ENCODE measurements at places on chromosomes 5 and 9.

DNA sequence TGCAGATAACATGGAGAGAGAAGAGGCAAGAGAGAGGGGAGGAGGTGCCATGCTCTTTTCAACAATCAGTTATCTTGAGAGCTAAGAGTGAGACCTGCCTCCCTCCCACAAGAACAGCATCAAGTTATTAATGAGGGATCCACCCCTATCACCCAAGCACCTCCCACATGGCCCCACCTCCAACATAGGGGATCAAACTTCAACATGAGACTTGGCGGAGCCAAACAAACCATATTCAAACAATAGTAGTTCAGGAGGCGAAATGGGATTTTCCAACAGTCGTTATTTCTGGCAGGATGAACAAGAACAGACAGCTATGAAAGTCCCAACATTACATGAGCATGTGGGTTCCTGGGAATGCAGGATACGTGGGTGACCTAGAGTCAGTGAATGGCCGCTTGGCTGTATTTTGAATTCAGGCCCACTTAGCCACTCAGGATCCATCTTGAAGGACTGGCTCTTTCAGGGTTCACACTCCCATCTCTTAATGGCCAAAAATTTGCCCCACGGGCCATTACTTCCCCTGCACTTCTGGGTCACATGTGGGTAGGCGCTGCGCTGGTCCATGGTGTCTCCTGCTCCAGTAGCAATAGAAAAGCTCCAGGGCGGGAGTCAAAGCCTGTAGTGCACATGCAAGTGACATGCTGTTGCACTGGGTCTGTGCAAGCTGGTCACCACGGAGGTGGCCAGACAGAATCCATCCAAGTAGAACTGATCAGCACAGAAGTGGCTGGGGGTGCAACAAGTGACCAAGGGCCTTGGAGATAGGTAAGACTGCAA lies 7.1 kb upstream of the FAF2 start:
- DNase-seq, result no peak

- no peak for DNase-seq
Measured at GRCh38 chr9:123542435-123543225, 186.6 kb downstream of the CRB2 start.

DNA sequence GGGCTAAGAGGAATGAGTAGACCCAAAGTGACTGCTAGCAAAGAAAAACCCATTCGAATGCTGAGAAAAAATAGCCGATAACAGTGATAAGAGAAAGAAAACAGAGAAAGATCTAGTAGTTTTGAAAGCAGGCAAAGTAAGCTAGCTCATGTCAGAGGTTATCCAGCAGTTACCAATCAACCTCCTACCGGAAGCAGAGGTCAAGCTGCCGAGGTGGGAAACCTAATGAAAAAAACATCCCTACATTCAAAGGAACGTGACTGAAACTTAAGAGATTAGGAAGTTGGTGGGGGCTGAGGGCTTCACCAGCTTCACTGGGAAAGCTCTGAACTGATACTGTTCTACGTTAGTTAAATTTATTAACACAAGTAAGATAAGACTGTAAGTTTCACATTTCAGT lies 32.6 kb downstream of the SSBP2 start:
- DNase-seq, result no peak

DNA sequence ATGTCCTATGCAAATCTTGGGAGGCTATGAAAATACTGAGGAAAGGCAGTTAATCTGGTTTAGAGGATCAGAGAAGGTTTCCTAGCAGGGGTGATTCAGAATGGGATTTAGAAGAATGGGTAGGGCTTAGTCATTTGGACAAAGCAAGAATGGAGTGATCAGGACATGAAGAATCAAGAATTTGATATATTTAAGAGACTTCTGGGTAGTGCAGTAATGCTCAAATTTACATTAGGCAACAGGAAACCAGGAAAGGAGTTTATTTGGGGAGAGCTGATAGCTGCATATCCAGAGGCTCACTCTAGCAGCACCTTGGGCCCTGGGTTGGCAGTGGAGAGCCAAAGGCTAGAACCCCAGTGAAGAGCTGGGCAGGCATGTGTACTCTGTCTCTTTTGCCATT lies 78.9 kb upstream of the PAPPA start:
- peak; percentile 77 for DNase-seq

DNA sequence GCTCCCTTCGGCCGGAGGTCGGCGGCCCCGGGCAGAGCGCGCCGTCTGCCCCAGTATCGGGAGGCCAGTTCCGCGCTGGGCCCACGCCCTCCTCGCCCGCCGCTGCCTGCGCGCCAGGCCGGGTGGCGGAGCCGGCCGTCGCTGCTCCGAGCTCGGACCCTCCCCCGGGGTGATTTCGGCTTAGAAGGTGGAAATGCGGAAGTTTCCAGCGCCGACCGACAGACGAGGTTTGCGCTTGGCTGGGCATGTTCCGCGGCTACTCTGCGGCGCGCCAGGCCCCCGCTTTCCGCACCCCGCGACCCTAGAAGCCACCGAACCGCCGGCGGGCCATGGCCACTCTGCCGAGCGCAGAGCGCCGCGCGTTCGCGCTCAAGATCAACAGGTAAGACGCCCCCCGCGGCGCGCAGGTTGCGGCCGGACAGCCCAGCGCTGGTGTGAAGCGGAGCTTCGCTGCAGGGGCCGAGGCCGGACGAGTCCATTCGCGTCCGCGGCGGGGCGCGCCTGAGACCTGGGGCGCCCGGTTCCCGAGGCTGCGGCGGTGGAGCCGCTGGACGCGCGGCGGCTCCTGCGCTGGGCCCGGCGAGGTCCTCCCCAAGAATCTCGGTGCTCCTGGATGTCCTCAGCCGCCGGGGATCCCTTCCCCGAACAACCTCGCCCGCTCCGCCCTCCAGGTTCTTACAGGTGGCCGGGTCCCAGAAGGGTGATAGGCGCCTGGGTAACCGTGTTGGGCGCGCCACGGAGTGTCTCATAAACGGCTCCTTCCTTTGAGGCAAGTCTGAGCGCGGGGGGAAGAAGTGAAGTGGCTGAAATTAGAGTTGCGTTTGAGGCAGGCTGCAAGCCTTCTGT lies at the start of gene DOCK8:
DOCK8 (plus strand) TSS at position 218 of the 846 bp plus-strand sequence; CDS start at position 330, 112 bp downstream.
- no peak for DNase-seq

- peak; percentile 64 for DNase-seq
Measured at GRCh38 chr9:36398745-36399144, 1.3 kb downstream of the RNF38 start.

DNA sequence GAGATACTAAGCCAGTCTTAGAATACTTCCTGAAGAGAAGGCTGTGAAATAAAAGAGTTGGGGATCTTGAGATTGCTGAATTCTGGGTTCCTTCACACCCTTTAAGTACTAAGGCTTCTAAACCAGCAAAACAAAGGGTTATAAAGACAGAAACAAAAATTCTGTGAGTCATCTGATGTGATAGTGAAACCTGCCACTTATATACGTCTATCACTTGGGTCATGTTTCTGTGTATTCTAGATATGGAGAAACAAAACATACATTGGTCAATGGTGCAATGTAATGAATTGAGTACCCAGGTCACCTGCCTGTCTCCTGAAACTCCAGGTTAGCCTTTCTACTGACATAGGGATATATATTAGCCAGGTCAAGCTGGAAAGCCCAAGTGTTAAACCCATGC lies 319.3 kb upstream of the GRAMD2B start:
- DNase-seq, result no peak

GRCh38 chr9:101442318-101442717 lies 6.7 kb upstream of the ALDOB start:
- DNase-seq, result no peak

DNA sequence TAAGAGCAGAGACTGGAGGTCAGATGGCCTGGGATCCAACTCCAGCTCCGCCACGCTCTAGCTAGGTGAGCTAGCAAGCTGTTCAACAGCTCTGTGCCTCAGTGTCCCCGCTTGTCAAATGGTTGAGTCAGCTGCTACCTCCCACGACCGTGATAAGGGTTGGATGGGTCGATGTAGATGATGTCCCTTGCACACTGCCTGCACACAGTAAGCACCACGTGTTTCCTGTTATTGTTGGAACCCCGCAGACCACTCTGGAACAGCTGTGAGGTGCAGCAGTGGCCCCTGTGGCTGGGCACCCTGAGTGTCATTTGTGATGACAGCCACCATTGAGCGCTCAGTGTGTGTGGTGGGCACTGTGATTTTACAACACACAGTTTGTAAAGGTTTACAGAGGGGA lies 54.0 kb upstream of the CTSL start:
- DNase-seq, result no peak

GRCh38 chr9:10678790-10679189 lies 66.0 kb upstream of the PTPRD start:
- DNase-seq, result no peak

DNA sequence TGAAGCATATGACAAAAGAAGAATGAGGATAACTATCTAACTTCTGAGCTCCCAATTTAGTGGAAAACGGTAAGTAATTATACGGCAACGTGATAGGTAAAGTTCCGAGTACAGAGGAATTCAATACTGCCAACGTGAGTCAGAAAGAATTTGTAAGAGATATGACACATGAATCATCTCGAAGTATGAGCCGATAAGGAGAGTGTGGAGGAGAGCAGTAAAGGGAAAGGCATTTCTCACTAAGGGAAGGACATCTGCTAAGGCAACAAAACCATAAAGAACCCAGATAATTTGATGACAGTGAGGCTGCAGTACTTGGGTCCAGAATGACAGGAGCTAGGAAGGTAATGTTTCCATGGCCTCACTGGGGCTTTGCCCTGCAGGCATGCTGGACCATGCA lies 11.0 kb downstream of the MPDZ start:
- peak; percentile 49 for DNase-seq

DNA sequence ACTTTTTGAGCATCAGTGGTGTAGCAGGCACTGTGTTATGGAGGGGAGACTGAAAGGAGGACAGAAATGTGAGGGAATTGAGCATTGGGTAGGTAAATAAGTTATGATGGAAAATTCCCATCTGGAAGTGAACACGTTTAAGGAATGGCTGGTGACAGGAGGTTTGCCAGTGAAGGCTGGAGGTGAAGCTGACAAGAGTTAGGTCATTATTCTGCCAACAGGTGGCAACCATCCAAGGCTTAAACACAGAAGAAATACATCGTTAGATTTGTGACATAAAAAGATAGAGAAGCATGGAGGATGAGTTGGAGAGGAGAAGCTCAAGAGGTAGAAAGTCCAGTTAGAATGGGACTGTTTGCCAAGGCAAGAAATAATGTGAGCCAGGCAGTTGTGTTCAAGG lies 455.3 kb upstream of the SGCD start:
- DNase-seq, result no peak

GRCh38 chr5:61347080-61347479 lies 15.0 kb downstream of the ZSWIM6 start:
- DNase-seq, result peak; percentile 32

DNA sequence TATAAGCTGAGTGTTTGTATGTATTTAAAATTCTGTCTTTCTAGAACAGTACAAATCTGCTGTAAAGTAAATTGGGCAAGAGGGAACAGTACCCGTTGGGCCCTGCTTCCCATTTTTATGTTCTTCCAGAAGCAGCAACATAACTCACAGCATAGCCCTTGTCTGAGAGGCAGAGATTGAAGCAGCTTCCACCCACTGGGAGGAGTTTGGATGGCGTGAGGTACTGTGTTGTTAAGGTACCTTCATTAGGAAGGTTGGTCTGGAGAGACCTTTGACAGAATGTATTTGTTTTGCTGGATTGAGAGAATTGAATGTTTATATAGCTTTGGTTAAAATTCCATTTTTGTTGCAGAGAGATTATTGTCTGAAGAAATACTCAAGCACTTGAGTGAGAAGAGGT lies 24.8 kb downstream of the RAI14 start:
- DNase-seq, result no peak

DNA sequence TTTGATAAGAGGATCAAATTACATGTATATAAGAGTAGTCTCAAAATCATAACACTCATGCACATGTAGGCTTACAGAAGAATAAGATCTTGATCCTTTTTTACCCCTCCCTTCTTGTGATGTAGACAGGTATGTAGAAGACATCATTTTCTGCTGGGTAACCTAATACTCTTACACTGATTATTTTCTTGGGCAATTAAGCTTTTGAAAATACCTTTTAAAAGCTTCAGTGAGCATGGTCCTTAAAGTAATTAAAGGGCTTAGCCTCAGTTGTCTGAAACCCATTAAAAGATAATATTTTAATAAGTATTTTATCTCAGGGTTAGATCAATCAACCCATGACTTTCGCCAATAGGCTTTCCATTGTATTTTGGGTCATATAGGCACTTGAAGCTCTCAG lies 50.6 kb downstream of the ALDH1A1 start:
- no peak for DNase-seq

DNA sequence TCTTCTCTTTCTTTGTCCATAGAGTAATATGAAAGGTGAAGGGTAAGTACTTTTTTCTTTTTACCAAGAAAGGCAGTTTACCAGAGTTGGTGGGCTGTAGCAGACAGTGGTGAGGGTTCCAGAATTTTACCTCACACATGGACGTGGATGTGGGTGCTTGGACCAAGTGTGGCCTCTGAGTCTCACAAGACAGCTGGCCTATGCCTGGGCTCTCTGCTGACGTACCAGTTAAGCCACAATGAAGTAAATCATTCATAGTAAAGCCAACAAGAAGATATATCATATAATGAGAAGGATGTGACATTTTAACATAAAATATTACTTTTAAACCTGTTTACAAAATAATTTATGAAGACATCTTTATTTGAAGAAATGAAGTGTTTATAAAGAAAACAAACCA lies 106.0 kb downstream of the PRKACG start:
- DNase-seq, result no peak

GRCh38 chr5:170504616-170505266 lies 921 bp downstream of the KCNIP1 start:
- no peak for DNase-seq

GRCh38 chr5:39755452-39755851 lies 330.7 kb upstream of the DAB2 start:
- peak; percentile 31 for DNase-seq

DNA sequence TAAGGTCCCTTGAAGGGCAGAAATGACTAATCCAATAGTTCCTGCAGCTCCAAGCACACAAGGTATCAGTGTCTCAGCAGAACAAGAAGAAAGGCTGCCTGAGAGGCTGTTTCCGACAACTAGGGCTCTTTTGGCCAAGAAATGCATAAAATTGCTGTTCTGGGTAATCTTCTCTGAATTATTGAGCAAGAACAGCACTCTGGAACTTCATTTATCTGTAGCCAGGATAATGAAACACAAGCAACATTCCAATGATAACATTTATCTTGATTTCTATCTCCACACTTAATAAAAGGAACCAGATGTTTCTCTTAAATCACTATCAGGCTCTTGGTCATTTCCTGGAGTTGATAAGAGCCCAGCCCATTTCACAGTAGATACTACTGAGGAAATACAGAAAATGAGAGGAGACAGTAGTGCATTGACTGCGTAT lies 17.0 kb upstream of the AUH start:
- DNase-seq, result peak; percentile 15

- DNase-seq, result no peak
Measured at GRCh38 chr5:139710319-139711066, 62.3 kb downstream of the CXXC5 start.

GRCh38 chr5:141845371-141845851 lies 32.8 kb downstream of the PCDH1 start:
- no peak for DNase-seq

GRCh38 chr9:132752877-132753592 lies 82.8 kb downstream of the GTF3C4 start:
- DNase-seq, result no peak

DNA sequence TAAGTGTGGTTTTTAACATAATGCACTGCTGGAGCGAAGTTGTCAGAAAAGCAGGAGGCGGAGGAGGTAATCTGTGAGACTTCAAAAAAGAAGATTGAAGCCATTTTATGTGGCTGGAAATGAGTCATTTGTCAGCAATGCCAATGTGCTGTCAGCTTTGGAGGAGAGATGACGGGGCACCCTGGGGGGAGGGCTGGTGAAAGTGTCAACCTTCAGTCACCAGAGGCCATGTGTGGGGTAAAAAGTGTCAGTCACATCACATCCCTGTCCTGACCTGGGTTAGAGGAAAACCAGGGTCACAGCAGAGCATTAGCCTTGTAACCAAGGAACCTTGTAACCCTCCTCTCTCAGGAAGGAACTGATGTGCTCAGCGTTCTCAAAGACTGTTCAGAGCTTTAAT lies 59.1 kb downstream of the TLR4 start:
- no peak for DNase-seq

All from HCEC 1CT (cell line).